Hematopoietic multipotent progenitor cell treated with erythropoietin and hydrocortisone succinate and interleukin-3 and kit ligand, for 15 days (in vitro differentiated cells): ENCODE measurements at places on chromosomes 16 and 17.

DNA sequence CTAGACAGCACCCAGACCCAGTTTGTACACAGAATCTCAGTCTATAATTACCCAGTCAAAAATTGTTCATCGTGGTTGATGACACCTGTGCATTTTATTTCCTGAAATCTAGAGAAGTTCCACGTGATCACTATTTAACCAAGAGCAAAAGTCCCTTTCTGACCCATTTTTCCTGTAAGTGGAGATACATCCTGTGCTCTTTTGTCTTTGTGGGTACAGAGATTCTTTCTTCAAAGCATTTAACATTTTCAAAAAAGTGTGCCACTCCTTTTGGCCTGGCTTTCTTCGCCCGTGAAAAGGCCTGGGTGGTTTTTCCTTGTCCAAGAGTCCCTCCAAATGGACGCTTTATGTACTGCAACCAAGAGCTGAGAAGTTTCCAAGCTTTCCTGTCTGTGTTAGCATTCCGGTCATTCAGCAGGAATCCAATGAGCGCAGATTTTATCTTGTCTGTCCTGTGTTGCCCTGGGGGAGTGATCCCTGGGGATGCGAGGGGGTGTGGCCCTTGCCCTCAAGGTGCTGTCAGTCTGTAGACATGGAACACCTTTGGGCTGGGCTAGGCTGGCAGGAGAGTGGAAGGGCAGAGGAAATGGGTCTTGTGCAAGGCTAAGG, 161.1 kb upstream of the CACNG5 start:
- no peak for DNase-seq

DNA sequence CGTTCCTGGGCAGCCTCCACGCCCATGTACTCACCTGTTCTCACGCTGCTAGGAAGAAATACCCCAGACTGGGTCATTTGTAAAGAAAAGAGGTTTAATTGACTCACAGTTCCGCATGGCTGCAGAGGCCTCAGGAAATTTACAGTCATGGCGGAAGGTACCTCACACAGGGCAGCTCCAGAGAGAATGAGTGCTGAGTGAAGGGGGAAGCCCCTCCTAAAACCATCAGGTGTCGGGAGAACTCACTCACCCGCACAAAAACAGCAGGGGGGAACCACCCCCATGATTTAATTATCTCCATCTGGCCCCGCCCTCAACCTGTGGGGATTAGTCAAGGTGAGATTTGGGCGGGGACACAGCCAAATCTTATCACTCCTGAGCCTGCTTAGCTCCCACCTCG, 18.2 kb downstream of the RAB40C start:
- no peak for DNase-seq

DNA sequence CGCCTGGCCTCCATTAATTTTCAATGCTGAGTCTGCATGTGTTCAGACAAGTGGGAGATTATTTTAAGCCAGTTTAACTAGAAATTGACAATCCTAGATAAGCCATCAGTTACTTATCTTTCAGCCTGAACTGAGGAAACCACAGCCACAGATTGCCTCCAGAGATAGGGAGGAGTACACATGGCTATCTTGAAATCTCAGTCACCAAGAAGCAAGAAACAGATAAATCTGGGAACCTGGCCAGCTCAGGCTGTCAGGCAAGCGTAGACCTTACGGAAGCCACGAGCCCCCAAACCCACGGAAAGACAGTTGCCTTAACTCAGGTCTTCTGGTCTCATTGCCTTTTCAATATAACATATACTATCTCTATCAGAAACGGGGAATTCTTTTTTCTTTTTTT, 2.0 kb upstream of the GLG1 start:
- no peak for DNase-seq

DNA sequence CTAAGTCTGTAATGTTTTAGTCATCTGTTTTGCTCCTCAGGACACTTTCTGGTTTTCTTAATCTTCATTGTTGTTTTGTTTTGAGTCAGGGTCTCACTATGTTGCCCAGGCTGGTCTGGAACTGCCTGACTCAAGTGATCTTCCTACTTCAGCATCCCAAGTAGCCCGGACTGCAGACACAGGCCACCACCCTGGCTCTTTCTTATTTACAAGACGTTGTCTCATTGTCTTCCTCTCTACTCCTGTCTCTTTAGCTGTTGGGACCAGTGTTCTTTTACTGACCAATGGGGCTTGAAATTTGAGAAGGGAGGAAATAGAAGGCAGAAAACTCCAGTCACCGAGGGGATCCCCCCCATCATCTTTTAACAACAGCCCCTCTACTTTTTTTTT, 1.2 kb downstream of the SCPEP1 start:
- DNase-seq = no peak

- DNase-seq = no peak
These were observed 51.8 kb upstream of the KDM6B start for GRCh38 chr17:7782240-7782639.

DNA sequence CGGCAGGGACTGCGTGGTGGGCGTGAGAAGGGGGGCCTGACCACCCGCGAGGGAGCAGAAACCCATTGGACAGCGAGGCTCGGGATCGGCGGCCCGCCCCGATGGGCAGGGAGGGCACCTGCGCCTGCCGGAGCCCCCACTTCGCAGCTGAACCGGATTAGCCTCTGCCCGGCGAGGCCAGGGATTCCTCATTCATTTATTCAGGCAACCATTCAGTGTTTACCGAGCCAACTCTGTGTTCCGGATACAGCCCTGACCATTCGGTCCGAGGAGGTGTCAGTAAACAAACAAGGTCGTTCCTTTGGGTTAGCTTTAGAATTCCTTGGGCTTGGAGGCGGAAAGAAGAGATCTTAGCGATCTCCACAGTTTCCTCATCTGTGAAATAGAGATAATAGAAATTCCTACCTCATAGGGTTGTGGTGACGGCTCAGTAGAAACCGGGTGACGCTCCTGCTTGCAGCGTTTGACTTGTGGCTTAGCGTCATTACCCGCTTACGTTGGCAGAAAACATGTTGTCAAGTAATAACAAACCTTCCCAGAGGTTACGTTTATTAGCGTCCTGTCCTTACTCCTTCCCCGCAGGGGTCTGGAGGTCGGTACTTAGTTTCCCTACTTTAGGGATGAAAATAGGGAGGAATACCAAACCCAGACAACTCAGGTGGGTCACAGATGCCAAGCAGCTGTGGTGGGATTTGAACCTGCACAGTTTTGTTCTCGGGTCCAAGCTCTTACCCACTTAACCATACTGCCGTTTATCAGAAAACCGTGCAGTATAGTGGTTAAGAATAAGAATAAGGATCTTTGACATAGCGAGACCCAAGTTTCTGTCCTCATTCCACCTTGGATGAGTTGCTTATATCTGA, 893 bp downstream of the POLR3E start:
- DNase-seq = peak; percentile 86

- DNase-seq = no peak
These were observed 15.4 kb downstream of the NECAB2 start for GRCh38 chr16:83983491-83983890.

- DNase-seq = no peak
These were observed 154.6 kb downstream of the NTN1 start for GRCh38 chr17:9175700-9176467.

DNA sequence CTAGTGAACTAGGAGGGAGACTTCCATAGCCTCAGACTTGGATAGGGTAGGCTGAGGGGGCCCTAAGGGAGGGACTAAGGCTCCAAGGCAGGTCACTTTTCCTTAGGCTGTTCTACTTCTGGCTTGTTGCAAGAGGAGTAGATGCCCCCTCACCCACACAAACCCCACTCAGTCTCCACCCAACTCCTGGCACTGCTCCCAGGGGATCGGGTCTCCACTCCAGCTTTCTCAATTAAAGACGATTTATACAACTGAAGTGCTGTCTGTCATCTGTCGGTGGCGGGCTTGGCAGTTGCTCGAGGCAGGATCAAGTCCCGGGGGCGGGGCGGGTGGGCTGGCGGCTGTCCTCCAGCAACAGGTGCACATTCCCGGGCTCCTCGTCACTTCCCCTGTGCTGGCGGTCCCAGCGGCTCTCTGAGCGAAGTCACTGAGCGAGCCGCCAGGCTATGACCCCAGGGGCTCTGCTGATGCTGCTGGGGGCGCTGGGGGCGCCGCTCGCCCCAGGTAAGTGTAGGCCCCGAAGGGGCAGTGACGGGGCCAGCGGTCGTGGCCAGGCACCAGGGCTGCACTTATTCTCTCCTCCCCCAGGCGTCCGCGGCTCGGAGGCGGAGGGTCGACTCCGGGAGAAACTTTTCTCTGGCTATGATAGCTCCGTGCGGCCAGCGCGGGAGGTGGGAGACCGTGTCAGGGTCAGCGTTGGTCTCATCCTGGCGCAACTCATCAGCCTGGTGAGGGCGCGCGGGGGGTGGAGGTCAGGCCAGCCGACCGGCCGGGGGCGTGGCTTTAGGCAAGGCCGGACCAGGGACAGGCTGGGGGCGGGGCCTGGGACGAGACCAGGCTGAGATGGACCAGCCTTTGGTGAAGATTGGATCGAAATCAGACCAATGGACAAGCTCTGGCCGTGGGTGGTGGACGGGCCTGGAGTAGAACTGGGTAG, at the start of gene CHRNB1:
TSS of gene CHRNB1 (plus strand) at position 380 of the 937 bp plus-strand sequence. CDS start at position 447, 67 bp downstream.
- peak; percentile 30 for DNase-seq

DNA sequence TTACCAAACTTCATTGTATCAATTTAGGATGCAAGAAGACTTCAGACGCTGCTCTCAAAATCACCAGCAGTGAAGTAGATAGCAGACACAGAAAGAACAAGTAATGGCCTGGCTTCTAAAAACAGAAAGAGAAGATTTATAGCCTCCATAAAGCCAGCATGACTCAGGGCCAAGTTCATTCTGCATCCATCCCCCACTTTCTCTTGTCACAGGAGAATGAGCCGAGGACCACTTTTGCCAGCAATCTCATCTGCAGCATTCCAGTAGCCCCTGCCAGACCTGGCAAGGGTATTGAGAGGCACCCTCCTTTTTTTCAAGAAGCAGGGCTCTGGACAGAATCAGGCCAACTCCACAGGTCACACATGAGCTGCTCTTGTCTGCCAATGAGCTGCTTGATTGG, 355.4 kb upstream of the SOX9 start:
- no peak for DNase-seq

DNA sequence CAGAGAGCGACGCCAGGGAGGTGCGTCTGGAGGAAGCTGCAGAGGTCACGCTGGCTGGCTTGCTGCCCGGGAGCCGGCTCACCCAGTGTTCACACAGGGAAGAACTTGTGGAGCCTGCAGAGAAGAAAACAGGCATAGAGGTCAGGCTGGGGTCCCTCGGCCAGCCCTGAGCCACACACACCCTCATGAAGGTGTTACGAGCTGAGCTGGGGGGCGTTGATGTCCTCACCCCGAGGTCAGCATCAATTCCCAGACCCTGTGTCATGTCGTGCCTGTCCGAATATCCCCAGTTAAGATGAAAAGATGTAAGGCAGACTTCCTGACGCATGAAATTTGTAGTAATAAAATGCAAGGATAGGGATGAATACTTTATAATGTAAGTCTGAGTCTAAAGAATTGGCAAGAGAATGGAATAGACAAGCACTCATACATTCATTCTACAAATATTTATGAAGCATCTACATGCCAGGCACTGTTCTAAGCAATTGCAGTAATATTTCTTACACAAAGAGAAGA, 77.1 kb downstream of the USP31 start:
- no peak for DNase-seq

DNA sequence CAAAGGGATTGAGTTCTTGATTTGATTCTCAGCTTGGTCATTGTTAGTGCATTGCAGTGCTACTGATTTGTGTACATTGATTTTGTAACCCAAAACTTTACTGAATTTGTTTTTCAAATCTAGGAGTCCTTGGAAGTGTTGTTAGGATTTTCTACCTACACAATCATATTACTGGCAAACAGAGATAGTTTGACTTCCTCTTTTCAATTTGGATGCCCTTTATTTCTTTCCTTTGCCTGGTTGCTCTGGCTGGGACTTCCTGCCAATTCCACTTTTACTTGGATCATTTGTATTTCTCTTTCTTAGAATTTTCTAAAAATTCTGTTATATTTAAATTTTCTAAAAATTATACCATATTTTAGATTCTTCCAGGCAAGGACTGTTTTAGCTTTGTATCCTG, 151.1 kb downstream of the FTO start:
- DNase-seq = no peak

DNA sequence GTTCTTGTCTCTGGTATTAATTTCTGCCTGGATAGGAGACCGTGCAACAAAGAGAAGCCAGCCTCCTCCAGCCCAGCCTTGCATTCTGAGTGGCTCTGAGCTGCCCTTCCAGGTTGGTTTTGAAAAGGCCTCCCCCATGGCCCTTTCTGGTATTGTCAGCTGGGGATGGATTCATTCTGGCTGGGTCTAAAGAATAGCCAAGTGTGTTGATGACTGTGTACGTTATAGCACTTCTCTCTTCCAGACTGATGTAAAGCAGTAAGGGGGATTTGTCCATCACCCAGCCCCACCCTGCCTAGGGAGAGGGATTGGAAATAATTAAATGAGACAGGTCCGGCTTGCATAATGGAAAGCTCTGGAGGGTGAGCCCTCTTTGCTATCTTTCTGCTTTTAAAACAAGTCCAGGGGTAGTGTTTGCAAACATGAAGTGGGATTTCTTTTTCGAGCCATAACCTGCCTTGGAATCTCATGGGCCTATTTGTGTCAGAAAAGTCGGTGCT, 146.4 kb downstream of the MSI2 start:
- no peak for DNase-seq

- no peak for DNase-seq
These were observed 2.3 kb upstream of the ACTG1 start for GRCh38 chr17:81514739-81515529.

GRCh38 chr17:49290690-49291359, 60.2 kb upstream of the PHOSPHO1 start:
- DNase-seq = peak; percentile 79

DNA sequence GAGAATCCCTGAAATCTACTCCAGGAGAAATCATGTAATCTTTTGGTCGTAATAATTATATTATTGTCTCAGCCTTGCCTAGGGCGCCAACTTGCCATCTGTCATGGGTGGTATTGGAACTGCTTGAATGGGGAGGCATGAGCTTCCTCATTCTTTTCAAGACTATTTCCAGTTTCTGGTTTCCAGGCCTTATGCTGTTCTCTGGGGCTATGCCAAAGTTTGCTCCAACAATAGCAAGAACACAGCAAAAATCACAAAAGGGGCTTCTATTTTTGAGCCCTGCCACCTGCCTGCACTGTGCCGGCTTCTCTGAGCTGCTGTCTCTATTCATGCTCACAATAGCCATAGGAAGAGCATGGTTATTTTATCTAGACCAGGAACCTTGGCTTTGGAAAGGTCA, 111.7 kb downstream of the SPECC1 start:
- no peak for DNase-seq

GRCh38 chr16:63228259-63228658, 1192.0 kb upstream of the CDH8 start:
- DNase-seq = no peak
